ENCODE measurements at places on chromosomes 13 and 19.

- no peak for DNase-seq
Observed at GRCh38 chr19:2809387-2810140, 10.1 kb upstream of the ZNF554 start.

DNA sequence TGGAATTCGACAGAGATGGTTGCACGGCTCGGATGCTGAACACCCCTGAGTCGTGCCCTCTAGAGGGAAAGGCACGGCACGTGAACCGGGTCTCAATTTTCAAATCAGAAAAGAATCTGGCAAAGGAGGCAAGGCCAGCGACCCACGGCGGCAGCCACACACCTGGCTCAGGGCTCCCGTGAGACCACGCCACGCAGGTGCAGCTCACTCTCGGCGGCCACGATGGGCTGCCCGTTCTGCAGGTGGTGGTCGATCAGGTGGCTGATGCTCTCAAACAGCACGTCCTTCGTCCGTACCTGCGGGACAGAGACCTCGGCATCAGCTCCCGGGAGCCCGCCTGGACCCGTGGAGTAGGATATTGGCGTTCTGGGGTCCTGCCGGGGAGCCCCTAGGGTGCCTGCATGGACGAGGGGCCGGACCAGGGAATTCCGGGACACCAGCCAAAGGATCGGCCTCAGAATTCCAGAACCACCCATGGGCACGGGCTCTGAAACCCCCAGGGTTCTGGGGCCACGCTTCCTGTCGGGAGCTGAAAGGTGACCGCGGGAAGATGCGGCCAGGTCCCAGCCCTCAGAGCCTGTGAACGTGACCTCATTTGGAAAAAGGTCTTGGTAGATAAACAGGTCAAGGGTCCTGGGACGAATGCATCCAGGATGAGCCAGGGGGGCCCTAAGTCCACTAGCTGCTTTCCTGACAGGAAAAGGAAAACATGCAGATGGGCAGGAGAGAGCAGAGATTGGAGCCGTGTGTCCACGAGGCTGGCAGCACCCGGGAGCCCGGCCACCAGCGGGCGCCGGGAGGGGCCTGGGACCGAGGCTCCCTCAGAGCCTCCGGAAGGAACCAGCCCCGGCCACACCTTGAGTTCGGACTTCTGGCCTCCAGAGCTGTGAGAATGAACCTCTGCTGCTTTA lies 10.1 kb upstream of the C2CD4C start:
- no peak for DNase-seq

- DNase-seq, result no peak
Observed at GRCh38 chr13:44902738-44903137, 86.5 kb downstream of the NUFIP1 start.

DNA sequence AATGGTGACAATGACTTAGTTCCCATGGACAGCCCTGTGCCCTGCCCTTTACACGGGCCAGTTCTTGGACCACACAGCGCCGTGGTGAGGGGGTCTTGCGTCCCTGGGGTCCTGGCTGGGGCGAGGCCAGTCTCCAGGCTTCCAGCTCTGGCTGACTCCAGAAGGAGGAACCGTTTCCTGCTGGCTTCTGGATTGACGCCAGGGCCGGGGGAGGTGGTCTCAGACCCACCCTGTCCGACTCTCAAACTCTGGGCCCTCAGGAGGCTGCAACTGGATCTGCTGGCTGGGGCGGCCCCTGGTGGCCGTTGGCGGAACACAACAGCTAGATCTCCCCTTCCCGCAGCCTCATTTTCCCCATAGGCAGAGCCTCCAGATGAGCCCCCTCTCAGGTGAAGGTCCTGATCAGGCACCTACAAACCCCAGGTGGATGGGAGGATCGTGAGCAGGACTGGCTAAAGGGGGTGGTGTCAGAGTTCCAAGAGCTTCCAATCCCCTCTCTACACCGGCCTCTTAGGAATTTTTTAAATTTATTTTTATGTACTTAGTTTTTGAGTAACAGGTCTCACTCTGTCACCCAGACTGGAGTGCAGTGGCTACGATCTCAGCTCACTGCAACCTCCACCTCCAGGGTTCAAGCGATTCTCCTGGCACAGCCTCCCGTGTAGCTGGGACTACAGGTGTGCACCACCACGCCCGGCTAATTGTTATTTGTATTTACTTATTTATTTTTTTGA lies 8.0 kb downstream of the CCDC194 start:
- peak; percentile 71 for DNase-seq

DNA sequence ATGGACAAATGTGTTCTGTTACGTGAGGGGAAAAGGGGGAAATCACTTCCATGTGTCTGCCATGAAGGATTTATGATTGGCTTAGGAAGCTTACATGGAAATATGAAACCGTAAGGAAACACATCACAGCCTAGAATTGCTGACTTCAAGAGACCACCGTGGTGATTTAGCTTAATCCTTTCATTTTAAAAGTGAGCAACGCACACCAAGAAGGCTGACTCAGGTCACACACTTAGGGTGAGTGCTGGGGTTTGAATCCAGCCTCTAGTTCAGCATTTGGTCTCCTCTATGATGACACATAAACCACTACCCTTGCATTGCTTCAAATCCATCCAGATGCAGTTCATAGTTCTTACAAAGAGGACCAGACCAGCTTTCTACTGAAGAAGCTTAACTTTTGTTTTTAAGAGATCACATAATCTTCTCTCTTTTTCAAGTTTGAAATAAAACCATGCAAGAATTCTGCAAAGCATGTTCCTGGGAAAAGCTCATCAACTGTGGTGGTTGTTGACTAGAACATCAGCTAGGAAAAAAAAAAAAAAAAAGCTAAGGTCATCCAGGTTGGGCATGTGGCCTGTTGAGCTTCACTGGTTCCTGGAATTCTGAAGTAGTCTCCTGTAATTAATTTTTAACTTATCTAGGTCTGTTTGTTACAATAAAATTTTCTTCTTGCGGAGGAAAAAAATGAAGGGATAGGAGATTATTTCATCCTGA lies 60.2 kb upstream of the KL start:
- no peak for DNase-seq

DNA sequence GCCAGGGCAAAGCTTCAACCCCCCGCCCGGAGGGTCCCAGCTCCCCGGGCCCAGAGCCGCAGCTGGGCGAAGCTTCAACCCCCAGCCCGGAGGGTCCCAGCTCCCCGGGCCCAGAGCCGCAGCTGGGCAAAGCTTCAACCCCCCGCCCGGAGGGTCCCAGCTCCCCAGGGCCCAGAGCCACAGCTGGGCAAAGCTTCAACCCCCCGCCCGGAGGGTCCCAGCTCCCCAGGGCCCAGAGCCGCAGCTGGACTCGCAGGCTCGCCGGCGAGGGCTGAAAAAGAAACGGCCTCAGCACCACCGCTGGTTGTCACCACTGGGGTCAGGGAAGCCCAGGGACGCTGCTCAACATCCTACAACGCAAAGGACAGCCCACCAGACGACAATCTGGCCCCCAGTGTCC lies 5.2 kb downstream of the REXO1 start:
- no peak for DNase-seq

Measured in OCI-M1 (cell line).